ENCODE measurements at places on chromosomes 3 and 15.

- no peak for DNase-seq
Measured at GRCh38 chr3:28768439-28768838, 419.8 kb upstream of the AZI2 start.

- DNase-seq = no peak
Measured at GRCh38 chr15:57457726-57458125, 81.4 kb downstream of the CGNL1 start.

DNA sequence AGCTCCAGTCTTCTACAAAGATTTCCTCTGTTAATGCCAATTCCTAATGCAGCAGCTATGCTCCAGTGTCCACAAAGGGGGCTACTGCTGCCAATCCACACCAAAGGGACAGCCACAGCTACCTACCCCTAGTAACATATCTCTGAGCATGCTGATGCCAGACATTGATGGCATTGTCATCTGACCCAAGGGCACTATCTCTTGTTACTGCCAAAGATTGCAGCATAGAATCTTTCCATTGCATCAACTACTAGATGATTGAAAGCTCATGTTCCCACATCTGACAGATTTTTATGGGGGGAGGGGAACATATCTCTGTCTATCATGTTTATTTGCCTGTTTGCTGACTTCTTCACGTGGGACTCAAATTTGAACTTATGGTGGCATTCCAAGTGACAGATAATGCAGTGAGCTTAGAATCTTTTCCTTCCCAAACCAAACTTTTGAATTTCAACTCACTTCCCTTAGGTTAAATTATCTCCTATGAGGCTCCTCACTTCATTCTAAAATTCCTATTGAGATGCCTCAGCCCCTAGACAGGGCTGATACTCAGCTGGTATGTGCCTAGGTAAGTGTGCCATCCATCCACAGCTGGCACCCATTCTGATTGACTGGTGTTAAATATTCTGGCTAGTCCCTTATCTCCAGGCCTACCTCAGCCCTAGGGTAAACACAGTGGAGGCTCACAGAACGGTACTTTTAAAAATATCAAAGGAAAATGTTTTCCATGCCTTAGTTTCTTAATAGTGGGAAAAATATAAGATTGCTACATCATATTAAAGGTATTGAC is 100.3 kb downstream of the STRIT1 start:
- DNase-seq = no peak

DNA sequence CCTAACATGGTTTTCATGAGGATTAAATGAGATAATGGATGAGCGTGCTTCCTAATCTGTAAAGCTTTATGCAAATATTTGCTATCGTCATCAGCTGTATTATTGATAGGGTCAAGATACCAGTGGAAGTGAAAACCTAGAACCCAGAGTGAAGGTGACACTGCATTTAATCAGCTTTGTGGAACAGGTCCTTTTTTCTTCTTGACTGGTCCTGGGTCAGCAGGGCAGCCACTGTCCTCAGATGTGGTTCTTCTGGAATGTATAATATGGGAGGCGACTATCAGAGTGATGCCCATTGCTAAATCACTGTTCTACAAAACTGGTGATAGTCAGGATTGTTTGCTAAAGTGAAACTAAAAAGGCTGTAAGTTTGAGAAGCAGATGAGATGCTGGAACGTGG is 41.4 kb downstream of the SORD start:
- DNase-seq = no peak

DNA sequence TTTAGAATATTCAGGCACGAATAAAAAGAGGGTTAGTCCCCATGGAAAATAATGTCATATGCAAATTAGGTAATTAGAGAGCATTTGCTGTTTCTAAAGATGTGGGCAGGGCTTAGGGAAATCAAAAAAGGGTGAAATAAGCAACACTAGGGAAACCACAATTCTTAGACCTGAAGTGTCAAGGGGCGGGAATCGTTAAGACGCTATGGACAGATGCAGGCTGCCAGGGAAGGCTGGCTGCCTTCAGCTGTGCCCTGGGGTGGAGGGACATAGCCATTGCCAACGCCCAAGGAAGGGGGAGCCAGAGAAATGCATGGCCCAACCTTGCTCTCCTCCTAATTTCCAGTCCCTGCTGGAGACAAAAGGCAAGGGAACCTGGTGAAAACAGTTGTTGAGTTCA is 141.7 kb upstream of the PROK2 start:
- DNase-seq = no peak

- no peak for DNase-seq
Measured at GRCh38 chr15:37698679-37699078, 235.8 kb upstream of the TMCO5A start.

DNA sequence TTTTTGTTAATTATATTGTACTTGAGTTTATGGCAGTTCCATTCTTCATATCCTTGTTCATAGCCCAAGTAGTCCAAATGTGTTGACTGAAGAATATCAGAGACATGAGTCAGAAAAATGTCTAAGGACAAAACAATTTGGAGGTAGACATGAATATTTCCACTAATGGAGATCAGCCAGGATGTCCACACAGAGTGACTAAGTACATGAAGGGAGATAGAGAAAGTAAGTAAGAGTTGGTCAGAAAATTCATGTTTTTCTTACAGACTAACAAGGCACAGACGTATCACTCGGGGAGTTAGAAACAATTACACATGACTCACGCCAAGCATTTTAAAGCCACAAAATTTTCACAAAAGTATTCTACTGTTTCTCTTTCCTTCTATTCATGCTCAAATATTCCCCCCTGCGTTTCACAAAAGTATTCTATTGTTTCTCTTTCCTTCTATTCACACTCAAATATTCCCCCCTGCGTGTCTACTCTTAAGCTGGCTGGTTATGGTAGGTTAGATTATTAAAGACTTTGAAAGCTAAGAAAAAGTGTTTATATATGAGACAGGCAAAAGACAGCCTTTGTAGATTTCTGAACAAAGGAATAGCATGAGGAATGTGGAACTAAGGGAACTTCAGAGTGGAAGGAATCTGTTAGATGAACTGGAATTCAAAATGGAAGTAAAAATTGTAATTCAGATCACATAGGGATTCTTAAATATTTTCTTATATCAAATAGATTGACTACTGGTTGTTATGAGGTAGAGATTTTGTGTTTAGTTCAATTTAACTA is 648.7 kb upstream of the CCDC54 start:
- no peak for DNase-seq

DNA sequence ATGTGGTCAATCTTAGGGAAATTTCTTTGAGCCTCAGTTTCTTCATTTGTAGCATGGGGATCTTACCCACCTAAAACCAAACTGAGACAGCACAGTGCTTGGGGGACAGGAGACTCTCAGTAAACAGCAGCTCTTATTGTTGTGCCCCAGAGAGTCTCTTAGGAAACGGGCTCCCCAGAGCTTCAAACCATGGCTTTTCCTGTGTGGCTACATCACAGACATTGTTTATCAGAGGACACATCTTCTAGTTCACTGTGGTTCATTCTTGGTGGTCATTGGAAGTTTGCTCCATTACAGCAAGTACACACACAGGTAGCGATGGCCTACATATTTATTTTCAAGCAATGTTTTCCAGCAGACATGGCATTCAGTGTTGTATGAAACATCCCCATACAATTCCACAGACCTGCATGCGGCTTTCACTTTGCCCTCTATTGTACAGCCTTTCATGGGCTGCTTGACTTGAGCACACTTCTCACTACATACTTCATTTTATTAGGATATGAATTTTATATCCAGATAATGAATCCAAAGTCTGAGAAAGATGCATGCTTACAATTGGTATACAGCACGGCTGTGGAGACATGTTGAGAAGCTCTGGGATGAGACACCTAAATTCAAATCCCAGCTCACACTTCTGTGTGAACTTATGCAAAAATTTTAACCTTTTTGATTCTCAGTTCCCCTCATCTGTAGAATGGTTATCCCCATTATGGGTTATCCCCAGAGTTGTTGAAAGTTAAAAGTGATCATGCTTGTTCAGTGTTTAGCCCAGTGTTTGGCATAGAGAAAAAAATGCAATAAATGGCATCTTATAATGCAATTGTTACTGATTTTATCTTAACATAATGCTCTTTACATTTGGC is 84.8 kb upstream of the ICE2 start:
- DNase-seq = no peak

DNA sequence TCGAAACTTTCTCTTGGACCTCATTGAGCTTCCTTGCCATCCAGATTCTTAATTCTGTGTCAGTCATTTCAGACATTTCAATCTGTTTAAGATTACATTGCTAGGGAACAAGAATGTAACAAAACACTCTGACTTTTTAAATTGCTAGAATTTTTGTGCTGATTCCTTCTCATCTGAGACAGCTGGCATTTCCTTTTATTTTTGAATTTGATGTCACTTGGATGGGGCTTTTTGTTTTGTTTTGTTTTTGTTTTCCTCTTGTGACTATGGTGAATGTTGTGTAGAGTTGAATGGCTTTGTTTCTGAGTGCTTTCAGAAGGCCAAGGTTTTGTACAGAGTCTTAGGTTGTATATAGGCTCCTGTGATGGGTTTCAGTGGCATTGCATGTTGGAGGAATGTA is 1129.3 kb downstream of the NAALADL2 start:
- no peak for DNase-seq

DNA sequence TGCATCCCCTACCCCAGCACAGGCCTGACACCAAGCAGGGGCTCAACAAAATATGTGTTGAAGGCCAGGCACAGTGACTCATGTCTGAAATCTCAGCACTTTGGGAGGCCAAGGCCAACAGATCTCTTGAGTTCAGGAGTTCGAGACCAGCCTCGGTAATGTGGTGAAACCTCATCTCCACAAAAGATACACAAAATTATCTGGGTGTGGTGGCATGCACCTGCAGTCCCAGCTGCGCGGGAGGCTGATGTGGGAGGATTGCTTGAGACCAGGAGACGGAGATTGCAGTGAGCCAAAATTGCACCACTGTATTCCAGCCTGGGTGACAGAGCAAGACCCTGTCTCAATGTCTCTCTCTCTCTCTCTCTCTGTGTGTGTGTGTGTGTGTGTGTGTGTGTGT is 30.7 kb upstream of the CYP11A1 start:
- no peak for DNase-seq

DNA sequence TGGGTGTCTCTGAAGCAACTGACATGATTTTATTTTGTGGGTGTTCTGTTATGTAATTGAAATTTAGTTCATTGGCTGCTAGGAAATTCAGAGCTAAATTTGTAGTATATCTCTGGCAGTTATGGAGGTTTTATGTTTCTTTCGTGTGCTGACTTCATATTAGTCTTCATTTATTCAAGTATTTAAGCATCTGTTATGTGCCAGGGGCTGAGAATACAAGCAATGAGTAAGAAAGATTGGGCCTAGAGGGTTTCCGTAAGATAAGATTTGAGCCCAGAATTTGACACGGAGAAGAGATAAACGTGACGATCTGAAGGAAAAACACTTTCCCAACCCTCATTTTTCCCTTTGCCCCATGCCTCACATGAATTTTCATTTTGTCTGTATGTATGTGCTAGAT is 75.2 kb upstream of the ACKR4 start:
- DNase-seq = no peak

DNA sequence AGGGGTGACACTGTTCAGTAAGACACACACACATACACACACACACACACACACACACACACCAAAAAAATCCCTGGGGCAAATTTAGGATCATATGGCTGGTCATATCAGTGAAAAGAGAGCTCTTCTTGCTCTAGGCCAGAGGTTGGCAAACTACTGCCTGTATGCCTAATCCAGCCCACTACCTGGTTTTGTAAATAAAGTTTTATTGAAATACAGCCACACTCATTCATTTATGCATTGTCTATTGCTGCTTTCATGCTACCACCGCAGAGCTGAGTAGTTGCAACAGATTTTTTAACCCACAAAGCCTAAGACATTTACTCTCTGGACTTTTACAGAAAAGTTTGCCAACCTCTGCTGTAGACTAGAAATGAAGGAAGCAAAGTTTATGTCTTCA is 30.6 kb downstream of the ACP3 start:
- DNase-seq = no peak

DNA sequence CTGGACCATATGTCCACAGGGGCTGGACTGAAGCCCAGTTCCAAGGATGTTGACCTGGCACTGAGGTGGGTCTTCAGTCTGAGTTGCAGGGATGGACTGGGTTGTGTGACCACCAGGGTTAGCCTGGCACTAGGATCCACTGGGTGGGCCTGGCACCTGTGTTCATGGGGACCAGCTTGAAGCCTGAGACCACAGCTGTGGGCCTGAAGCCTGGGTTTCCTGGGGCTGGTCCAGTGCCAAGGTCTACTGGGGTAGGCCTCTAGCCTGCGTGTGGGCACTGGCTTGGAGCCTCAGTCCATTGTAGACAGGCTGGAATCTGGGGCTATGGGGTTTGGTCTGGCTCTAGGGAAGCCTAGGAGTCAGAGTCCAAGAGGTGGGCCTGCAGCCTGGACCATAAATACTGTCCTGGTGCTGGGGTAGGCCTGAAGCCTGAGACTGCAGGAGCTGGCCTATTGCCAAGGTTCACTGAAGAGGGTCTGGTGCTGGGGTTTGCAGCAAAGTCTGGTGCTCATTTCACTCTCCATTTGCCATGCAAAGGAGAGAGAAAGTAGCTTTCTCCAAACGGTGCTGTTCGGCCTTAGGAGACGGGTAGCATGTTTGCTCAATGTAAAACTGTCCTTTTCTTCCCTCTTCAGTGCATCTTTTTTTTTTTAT is 51.2 kb upstream of the TBC1D5 start:
- no peak for DNase-seq

DNA sequence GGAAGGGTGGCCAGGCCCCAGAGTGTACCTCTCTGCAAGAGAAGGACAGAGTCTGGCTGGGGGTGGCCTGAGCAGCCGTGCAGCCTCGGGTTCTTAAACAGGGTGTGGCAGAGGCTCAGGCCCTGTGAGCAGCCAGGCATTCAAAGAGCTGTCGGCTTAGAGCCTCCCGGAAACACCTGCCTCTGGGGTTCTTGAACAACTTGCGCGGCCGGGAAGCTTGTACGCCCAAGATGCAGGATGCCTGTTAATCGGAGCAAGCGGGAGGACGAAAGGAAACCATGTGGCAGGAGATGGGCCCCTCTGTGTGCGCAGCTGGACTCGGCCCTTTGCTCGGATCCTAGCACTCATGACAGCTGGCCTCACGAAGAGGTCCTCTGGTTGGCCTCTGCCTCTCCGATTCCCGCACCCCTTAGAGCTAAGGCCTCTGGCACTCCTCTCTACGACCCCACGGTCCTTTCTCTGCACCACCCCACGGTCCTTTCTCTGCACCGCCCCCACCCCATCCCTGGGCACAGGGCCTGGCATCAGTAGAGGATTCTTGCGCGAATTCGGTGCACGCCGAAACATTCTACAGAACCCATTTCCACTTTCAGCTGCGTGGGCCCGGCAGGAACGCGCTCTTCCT is 23.9 kb upstream of the TXNRD3 start:
- no peak for DNase-seq

DNA sequence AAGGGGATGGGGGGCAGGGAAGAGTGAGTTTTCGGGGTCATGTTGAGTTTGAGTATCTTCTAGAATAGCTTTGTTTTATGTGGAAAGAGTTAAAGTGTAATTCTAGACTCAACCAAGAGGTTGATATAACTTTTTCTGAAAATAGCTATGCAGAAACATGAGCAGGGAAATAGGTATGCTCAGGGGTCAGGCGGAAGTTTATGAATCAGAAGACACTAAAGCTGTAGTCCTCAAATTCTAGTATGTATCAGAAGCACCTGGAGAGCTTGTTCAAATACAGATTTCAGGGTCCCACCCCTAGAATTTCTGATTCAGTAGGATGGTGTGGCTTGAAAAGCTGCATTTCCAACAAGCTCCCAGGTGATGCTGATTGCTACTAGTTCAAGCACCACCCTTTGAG is 37.6 kb upstream of the UBE2E2 start:
- no peak for DNase-seq

Measured in CD4-positive, CD25-positive, alpha-beta regulatory T cell (primary cell).